ENCODE measurements at places on chromosomes 1 and 21.

GRCh38 chr1:147641291-147641690, 29.0 kb downstream of the ACP6 start:
- no peak for DNase-seq

GRCh38 chr21:34775793-34776192, 107.0 kb downstream of the CLIC6 start:
- no peak for DNase-seq

DNA sequence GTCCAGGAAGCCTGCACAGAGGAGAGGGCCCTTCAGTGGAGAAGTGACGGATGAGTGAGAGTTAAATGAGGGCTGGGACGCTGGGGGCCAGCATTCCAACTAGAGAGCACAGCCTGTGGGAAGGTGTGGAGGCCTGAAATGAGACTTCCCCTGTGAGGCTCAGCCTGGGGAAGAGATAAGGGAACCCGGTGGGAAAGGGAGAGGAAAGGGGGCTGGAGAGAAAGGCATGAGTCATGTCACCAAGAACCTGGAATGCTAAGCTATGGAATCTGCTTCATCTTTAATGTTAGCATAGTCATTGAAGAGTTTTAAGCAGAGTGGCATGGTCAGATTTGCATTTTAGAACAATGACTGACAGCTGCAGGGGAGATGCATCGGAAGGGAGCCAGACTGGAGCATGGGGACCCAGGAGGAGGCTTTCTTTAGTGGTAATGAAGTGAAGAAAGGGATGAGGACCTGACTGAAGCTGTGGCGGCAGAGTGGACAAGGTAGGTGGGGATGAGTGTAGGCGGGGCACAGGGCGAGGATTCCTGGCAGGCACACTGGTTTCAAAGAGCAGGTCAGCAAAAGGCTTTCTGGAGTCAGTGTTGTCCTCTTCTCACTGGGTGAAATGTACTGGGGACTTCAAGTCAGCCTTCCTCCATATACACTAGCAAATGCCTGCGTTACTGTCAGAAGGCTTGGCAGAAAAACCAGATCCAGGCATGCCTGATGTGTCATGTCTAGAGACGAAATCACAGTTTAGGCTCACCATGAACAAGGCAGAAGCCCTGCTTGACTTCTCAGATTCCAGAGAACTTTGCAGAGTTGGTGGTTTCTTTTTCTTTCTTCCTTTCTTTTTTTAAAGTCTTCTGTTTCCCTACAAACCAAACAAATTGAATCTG, 8.0 kb downstream of the RGL1 start:
- no peak for DNase-seq

DNA sequence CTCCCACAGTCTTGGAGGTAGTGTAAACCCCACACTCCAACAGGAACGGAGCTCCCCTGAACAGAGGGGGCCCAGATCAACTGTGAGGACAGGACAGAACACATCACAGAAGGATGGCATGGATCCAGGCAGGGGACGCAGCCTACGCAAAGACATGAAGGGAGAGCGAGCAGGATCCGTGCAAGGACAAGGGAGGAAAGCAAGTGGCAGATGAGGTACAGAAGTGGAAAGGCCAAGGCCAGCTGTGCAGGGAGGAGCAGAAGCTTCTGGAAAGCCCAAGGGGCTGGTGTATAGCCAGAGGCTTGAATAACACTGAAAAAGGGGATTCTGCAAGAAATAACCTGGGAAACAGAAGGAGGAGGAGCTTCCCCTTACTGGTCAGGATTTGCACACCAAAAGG, 81.2 kb downstream of the SIPA1L2 start:
- no peak for DNase-seq

GRCh38 chr1:155078469-155079209, at the start of gene EFNA3:
Gene EFNA3 (plus strand): TSS chr1:155078837. CDS start chr1:155078942, 105 bp downstream.
- DNase-seq, result no peak

- no peak for DNase-seq
Measured at GRCh38 chr1:88883156-88883555, 8.2 kb downstream of the GTF2B start.

GRCh38 chr1:106277786-106278185, 778.7 kb upstream of the PRMT6 start:
- no peak for DNase-seq

- DNase-seq, result no peak
Measured at GRCh38 chr1:117138561-117138960, 17.0 kb upstream of the TRIM45 start.

- no peak for DNase-seq
Measured at GRCh38 chr1:159913451-159914192, 11.7 kb downstream of the TAGLN2 start.

- DNase-seq, result peak; percentile 27
Measured at GRCh38 chr1:209989525-209989924, 51.5 kb downstream of the SYT14 start.

DNA sequence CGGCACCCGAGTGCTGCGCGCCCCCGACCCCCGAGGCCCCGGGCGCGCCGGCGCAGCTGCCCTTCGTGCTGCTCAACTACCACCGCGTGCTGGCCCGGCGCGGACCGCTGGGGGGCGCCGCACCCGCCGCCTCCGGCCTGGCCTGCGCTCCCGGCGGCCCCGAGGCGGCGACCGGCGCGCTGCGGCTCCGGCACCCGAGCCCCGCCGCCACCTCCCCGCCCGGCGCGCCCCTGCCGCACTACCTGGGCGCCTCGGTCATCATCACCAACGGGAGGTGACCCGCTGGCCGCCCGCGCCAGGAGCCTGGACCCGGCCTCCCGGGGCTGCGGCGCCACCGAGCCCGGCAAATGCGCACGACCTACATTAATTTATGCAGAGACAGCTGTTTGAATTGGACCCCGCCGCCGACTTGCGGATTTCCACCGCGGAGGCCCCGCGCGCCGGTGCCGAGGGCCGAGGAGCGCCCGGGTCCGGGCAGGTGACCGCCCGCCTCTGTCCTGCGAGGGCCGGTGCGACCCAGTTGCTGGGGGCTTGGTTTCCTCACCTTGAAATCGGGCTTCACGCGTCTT, 49.0 kb downstream of the SIM2 start:
- peak; percentile 51 for DNase-seq

DNA sequence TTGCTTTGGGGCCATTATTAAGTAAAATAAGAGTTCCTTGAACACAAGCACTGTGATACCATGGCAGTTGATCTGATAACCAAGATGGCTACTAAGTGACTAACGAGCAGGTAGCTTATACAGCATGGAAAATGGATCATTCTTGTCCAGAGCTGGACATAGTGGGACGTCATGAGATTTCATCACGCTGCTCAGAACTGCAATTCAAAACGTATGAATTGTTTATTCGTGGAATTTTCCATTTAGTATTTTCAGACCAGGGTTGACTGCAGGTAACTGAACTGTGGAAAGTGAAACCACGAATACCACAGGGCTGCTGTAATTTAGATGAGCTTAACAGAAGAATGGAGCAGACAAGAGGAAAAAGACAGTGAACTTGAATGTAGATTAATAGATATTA, 38.9 kb downstream of the CCDC18 start:
- DNase-seq, result no peak

- no peak for DNase-seq
Measured at GRCh38 chr1:163163881-163164582, 38.7 kb downstream of the RGS5 start.

- no peak for DNase-seq
Measured at GRCh38 chr21:29296446-29296845, 2.3 kb upstream of the BACH1 start.

DNA sequence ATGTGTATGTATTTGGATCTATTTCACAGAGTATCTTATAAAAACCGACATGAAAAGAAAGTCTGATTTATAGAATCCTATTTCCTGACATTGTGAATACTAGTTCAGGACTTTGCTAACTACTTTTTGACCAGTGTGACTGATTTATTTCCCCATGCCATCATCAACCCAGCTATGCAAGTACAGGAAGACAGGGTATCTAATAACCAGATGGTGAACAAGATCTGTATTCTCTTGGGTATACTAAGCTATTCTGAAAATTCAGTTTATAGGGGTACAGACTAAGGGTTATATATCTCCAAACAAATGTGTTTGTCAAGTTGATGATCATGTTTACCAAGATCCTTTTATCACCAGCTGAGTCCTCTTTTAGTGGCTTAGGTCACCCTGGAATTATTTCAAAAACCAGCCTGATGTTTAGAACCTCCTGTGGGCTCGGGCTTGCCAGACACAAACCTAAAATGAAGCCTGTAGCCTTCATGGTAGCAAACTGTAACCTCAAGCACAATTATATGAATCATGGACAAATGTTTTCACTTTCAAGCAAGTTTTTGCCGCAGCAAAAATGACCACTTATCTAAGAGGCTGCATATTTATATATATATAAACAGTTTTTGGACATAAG, 185.1 kb downstream of the FGGY start:
- DNase-seq, result no peak

DNA sequence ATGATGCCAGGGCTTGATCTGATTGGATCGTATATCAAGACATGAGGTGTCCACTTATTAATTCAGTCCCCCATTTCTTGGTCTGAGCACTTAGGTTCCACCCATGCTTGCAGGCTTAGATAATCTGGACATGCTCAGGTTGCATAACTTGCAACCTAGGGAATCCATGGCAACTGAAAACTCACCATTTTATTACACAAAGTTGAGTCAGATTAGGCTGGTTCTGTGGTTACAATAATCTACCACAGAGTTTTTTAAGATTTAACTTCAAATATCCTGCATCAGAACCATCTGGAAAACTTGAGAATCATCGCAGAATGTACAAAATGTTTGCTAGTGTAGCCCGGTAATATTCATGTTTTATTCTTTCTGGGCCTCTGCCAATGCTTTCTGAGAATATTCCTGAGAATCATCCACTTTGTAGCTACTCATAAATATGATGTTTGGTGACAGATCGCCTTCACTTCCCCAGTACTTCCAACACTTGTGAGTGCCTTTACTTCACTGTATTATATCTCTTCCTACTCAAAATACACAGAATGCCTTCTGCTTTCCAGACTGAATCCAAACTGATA, 707.2 kb upstream of the ADAMTS5 start:
- no peak for DNase-seq

DNA sequence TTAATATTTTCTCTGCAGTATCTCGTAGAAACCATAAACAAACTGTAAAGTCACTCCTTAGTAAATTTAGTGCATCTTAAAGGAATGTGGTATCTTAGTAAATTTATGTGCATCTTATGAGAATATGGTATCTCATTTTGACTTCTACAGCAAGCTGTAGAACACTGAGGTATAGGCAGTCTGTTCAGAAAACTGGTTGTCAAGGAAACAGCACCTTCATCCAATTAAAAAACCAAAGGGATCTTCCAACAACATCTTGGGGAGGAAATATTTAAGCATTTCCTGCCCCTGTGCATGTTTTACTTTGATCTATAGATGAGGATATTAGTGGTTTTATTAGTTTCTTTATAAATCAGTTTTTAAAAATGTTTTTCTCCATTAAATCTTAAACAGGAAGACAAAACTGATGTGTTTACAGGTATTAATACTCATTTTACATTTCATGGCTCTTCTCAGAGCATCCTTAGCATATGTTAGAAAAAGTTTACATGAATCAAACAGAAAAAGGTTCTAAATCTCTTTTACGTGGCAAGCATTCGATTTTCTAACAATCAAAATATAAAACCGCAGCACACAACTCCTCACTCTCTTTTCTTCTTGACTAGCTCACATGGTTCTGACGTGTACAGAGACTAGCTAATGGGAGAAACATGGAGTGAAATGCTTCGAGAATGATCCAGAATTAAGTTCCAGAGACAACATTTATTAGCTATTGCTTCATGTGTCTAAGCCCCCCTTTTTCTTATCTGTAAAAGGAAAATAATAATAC, 668.8 kb downstream of the PTPRC start:
- DNase-seq, result no peak

DNA sequence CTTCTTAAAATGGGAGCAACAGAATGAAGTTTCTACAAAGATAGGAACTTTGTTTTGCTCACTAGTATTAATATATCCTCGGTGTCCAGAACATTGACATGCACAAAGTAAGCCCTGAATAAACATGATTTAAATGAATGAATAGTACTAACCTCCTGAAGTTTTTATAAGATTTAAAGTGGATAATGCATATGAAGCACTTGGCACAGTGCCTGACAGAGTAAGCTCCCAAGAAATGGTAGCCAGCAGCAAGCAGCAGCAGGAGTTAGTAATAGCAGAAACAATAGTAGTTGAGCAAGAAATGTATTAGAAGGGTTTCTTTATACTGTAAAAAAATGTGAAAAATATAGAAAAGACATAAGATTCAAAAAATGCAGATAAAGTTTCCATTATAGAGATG, 258.1 kb upstream of the C1orf87 start:
- no peak for DNase-seq

GRCh38 chr1:239558559-239558958, 172.2 kb downstream of the CHRM3 start:
- DNase-seq, result no peak

- DNase-seq, result no peak
Measured at GRCh38 chr1:62926681-62927252, 142.8 kb downstream of the ATG4C start.

- no peak for DNase-seq
Measured at GRCh38 chr1:57835620-57836019, 411.8 kb upstream of the DAB1 start.

GRCh38 chr1:219518168-219518906, 94.6 kb downstream of the ZC3H11B start:
- DNase-seq, result no peak

DNA sequence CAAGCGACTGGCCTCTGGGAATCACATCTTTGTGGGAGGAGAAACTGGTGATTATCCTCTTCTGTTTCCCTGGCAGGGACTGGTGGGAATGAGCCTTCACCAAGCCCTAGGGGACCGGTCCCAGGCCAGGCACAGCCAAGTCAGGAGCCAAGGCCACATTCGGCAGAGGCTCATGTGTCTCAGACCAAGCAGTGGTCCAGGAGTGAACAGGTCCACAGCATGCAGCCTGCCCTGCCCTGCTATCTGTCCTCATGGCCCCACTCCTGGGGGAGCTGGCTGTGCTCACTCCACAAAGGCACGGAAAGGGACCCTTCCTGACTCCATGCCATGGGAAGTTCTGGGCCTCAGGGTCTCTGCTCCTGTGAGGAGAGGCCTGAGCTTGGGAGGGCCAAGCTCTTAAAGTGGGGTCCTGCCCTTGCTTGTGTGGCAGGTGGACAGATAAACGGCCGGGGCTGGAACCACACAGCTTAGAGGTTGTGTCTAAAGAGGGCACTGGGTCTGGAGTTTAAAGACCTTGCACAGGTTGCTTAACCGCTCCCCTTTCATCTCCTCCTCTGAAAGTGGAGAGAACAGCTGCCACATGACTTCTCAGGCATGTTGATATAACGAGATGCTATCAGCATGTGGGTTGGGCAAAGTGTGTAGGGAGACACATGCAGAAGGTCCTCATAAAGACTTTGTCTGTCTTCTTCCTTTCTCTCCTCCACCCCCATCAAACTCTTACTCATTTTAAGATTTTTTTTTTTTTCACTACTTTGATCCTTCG, 57.5 kb downstream of the CASQ2 start:
- no peak for DNase-seq

GRCh38 chr1:14479865-14480264, 118.6 kb upstream of the KAZN start:
- DNase-seq, result no peak

GRCh38 chr21:41054018-41054578, 113.9 kb upstream of the BACE2 start:
- no peak for DNase-seq

DNA sequence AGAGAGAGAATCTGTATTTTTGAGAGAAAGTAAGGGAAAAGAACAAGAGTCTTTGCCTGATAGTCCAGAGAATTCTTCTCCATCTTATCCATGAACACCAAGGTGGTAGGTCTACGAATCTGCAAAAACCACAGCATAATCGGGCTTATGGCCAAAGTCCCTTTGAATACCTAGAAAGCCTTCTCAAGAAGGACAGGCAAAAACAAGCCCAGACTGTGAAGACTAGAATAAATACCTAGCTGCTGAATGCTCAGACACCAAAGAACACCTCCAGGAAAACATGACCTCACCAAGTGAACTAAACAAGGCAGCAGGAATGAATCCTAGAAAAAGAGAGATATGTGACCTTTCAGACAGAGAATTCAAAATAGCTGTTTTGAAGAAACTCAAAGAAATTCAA, 79.2 kb downstream of the HFM1 start:
- DNase-seq, result no peak

All from globus pallidus (tissue), 1 donor.